Activated effector memory CD4-positive, alpha-beta T cell treated with Interleukin-2 at 50 U/mL for 16 hours (primary cell): ENCODE measurements at places on chromosomes 5 and 9.
A peak's percentile ranks its signal among the peaks of the same experiment; 100 is the strongest.

DNA sequence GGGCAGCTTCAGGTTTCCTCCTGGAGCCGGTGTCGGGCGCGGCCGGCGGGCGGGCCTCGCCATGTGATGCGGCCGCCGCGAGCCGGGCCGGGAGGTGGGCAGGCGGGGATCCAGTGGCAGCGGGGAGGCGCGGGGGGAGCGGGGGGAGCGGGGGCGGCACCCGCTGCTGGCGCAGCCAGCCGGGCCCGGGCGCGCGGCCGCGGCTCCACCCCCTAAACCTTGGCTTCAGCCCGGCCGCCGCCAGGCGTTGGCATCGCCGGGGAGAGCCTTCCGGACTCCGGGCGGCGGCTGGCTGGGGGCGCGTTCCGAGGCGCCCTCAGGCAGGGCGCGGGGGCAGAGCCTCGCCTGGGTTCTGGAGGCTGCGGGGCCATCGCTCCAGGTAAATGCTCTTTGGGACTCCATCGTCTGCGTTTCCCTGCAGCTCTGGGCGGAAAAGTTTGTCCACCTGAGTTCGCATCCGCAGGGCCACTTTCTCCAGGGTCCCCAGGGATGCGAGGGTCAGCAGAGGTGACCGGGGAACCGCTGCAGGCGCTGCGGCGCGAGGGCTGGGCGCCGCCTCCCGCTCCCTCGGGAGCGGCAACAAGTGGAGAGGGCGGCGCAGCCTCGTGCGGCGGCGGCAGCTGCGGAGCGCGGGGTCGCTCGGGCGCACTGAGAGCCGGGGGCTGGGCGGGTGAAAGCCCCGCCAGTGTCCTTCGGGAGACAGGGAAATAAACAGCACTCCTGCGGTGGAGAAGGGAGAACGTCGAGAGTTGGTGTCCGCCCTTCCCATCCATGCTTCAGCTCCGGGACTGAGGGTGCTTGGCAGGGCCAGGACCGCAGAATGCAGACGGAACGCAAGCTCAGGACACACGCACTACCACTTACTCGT lies at the start of gene ARHGEF28:
TSS of gene ARHGEF28 (plus strand) at position 253 of the 868 bp plus-strand sequence. CDS start 58,656 bp downstream, outside the sequence.
- DNase-seq: no peak

- no peak for DNase-seq
Measured at GRCh38 chr5:161549106-161549505, 2.6 kb upstream of the GABRB2 start.

DNA sequence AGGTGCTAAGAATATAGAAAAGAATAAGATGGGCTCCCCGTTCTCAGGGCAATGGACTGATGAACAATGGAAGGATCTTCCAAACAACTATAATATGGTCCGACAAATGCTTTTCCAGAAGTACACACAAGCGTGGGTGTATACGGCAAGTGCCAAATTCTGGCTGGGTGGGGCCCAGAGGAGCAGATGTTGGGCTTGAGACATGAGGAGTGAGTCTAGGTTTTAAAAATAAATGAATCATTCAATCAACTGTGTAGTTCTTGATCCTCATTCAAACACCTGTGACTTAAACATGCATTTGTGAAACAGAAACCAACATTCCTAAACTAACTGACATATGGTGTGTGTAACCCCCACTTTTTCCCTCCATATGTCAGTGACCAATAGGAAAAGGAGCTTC lies 47.9 kb downstream of the MFAP3 start:
- DNase-seq: no peak

GRCh38 chr9:122955961-122956360 lies 15.1 kb downstream of the RABGAP1 start:
- no peak for DNase-seq

- no peak for DNase-seq
Measured at GRCh38 chr5:148268566-148268965, at the start of gene SPINK13. Gene SPINK13 (plus strand): TSS chr5:148268794. CDS start chr5:148270073, 1,279 bp downstream.

DNA sequence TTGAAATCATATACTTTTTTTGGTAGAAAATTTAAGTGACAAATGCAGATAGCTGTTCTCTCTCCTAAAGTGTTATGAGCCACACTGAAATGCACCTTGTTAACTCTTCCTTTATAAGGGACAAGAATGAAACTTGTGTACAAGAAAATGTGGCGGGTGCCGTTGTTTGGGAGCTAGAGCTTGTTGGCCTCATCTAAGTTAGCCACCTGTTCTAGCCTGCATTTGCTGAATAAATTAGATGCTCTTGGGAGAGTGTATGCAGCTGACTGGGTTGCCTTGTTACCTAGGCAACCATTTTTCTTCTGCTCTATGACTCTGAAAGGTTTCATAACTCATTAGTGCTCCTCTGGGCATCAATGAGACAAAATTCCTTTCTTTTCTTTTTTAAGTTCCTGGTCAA lies 174.3 kb downstream of the TAF11L14 start:
- no peak for DNase-seq

GRCh38 chr9:94985649-94986048 lies 259.1 kb downstream of the AOPEP start:
- DNase-seq: no peak

DNA sequence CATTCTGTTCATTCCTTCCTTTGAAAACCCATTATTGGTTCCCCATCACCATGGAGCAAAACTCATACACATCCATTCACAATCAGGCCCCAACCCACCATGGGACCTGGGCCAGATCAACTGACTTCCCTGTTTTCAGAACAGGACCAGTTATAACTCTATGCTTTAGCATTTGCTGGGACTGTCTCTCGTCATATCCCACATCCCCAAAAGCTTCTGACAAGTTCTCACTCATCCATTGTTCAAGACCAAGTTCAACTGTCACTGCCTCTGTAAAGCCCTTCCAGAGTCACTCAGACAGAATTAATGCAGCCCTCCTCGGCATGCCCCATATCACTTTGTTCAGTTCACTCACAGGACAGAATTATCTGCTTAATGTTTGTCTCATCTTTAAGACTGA lies 4.0 kb downstream of the FAM169A start:
- no peak for DNase-seq

GRCh38 chr5:6686915-6687409 lies 26.3 kb upstream of the TENT4A start:
- no peak for DNase-seq

- DNase-seq: no peak
Measured at GRCh38 chr5:64939772-64940510, 171.2 kb downstream of the CWC27 start.

DNA sequence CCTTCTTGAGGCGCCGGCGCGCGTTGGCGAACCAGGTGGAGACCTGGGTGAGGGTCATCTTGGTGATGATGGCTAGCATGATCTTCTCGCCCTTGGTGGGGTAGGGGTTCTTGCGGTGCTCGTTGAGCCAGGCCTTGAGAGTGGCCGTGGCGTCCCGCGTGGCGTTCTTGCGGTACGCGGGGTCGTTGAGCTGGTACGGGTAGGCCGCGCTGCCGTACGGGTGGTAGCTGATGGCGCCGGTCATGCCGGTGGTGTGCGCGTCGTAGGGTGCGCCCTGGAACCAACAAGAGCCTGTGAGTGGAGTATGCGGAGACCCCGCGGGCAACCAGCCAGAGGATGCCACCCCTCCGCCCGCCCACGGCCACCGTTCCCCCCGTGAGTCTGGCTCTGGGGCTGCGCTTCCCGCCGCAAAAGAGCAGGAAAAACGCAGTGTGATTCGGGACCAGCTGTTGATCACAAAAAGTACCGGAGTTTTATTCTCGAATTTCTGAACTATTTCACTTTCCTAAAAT lies 1.9 kb downstream of the IRX2 start:
- DNase-seq: no peak

DNA sequence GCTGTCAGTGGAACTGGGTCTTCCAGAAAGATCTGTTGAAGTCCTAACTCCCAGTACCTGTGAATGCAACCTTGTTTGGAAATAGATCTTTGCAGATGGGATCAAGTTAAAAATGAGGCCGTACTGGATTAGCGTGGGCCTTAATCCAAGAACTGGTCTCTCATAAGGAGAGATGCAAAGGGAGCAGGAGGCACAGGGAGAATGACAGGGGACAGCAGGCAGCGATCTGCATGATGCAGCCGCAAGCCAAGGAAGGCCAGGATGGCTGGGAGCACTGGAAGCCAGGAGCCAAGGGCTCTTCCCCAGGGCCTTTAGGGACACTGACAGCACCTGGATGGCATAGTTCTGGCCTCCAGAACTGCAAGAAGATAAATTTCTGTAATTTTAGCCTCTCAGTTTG lies 114.4 kb downstream of the ICE1 start:
- DNase-seq: no peak

DNA sequence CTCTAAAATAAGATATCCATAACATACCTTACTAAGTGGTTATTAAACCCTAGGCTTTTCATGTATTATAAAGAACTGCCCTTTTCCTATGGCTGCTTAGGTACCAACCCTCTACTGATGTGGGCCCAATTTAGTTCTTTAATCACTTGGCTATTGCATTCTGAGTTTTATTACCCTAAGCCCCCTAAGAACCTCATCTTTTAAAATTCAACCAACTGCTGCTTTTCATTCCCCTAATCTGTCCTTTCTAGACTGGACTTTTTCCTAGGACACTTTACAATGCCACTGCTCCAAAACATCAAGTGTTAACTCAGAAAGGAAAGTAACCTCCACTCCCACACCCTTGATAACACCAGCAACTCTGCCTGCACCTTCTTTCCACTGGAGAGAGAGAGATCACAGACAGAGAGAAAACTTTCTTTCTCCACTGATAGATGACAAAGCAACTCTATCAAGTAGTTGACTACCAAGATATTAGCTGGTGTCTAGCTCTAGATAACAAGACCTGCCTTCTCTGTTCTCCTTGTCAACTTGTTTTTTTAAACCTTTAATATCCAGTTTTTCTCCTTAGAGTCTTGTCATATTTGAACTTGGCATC lies 27.3 kb downstream of the ELL2 start:
- no peak for DNase-seq

DNA sequence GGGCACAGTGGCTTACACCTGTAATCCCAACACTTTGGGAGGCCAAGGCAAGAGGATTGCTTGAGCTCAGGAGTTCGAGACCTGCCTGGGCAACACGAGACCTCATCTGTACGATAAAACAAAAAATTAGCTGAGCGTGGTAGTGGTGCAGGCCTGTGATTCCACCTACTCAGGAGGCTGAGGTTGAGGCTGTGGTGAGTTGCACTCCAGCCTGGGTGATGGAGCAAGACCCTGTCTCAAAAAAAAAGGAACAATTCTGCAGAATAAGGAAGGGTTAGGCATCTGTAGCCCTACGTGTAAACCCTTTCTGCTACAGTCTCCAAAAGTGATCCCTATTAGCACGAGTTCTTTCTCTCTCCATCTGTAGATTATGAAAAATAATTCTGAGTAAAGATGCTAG lies 19.9 kb downstream of the CDC26 start:
- no peak for DNase-seq

GRCh38 chr9:131461166-131461565 lies 41.6 kb upstream of the POMT1 start:
- no peak for DNase-seq

GRCh38 chr9:75775166-75775565 lies 115.3 kb upstream of the PCSK5 start:
- no peak for DNase-seq

GRCh38 chr9:129630967-129631673 lies 5.2 kb downstream of the NTMT1 start:
- DNase-seq: no peak

- peak; percentile 11 for DNase-seq
Measured at GRCh38 chr9:15135164-15135792, 171.7 kb downstream of the TTC39B start.

DNA sequence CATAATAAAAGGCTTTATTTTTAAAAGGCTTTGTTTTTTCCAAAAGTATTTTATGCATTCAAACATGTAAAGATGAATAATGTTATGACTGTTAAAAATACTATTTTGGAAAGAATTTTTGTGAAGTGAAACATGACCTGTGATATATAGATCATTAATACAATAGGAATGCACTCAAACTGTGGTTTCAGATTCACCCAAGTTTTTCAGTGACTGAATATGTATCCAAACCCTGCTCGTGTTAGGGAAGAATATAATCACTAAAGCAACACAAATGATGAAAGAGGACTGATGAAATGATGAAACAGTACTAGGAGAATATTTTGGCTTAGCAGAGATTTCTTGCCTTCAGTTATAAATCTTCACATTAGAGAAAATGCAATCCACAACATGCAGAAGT lies 278.0 kb downstream of the ADAMTS6 start:
- DNase-seq: no peak

DNA sequence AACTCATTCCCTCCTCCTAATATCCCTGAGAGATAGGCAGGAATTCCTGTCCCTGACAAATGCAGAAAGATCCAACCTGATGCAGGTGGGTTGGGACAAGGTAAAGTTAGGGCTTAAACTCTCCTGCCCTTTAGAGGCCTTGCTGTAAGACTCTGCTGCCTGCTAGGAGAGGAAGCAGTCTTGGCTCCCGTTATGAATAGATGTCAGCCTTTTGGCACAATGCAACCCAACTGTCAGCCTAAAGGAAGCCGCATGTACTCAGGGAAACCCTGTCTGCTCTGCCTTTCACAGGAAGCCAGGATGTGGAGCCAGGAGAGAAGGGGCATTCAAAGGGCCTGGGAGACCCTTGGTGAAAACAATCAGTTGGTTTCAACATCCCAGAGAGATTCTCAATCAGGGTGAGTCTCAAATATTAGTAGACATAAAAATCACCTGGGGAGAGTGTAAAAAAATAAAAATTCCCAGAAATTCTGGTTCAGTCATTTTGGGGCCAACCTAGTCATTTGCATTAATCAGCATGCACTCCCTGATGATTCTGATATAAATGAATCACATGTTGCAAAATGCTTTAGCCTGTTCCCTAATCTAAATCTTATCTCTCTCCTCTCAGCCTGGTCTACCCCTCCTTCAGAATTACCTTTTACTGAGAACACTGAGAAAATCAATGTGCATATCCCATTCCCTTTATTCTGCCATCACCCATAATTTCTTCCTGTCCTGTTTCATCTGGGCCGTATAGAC lies 136.2 kb upstream of the TRIM32 start:
- DNase-seq: no peak

DNA sequence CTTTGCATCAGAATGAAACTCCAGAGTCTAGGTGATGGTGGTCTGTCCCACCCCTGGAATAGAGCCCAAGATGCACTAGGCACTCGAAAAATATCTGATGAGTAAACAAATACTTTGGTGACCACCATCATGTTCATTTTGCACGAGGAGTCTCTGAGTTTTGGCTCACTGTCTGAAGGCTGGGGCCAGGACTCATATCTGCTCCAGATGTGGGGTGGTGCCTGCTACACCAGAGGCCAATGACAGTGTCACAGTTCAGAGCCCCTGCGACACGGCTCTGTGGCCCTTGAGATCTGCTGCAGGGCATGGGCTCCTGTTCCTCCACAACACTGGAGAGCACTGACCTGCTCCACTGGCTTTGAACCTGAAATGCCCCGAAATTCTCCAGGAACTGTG lies 164.6 kb downstream of the ROR2 start:
- no peak for DNase-seq

- no peak for DNase-seq
Measured at GRCh38 chr9:456365-456764, 241.7 kb downstream of the DOCK8 start.
